CD4-positive, alpha-beta T cell treated with Interleukin-15 for 4 hours (primary cell): ENCODE measurements at places on chromosomes 3 and 15.

DNA sequence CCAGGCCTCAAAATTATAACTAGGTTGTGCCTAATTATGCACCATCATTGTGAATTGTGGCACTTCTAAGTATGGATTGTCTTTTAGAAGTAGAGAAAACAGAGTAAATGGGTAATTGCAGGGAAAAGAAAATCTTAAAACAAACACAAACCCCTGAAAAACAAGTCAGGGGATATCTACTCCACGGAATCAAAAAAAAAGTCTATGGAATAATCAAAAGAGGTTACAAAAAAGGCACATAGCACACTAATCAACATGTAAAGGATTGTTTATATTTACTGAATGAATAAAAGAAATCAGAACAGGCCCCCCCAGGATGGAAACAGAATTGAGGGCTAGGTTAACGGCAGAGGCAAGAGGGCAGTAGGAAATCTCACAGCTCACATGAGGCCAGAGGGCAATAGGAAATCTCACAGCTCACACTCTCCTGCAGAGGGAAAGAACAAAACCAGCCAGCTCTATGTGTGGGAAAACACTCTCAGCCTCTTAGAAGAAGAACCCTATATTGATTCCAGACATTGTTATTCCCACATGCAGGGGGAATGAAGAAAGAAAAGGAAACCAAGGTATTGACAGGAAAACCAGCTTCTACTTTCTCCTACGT, 72.7 kb upstream of the FNDC3B start:
- no peak for DNase-seq

GRCh38 chr3:131221731-131222130, 159.8 kb upstream of the NUDT16 start:
- DNase-seq = no peak

DNA sequence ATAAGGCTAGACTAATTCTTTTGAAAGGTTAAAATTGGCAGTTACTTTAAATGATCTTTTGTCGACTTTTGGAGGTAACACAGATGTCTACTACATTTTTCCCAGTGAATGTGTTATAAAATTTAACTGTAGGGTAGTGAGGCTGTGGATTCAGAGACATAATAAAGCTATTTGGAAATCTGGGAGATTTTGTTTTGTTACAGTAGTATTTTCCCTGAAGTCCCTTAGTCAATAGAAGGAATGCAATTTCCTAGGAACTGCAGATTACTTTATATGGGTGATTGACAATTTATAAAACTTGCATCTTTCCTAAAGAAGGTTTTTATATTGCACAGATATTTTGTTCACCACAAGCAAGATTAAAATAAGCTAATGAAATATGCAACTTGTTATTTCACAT, 96.9 kb downstream of the ALCAM start:
- no peak for DNase-seq

GRCh38 chr3:50297384-50297775, 1.8 kb downstream of the HYAL3 start:
- DNase-seq = no peak

DNA sequence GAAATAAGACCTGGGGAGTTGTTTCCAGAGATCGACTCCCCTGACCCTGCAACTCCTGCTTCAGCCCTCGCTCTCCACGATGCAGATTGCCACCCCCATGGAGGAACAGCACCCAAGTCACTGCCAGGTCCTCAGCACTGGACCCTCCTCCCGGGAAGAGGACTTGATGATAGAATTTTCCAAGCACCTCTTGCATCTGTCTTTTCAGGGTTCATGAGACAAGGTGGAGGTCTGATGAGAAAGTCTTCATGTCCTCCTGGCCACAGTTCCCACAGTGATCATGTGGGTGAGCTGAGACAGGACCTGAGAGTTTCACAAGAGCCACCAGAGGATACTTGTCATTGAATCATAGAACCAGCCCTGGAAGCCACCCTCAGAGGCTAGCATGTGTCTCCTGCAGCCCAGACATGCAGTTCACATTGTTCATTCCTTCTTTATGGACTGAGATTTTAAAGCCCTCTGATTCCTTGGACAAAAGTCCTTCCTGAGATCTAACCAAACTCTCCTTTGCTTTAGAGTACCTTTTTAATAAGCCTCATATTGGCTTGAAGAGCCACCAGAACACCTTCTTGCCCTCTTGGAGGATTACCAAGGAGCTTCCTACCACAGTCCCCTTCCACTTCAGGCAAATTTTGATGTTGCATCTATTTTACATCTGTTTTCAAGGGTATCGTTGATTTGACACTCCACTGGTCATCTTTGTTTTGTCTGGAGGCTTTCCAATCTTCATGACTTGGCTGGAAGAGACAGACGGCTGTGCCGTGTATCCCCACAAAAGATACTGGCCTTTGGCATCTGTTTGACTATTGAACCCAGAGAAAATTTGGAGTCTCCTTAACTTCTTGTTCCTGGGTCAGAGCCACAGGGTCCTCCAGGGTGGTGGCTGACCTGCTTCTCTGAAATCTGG, 224.8 kb upstream of the BHLHE40 start:
- DNase-seq = no peak

DNA sequence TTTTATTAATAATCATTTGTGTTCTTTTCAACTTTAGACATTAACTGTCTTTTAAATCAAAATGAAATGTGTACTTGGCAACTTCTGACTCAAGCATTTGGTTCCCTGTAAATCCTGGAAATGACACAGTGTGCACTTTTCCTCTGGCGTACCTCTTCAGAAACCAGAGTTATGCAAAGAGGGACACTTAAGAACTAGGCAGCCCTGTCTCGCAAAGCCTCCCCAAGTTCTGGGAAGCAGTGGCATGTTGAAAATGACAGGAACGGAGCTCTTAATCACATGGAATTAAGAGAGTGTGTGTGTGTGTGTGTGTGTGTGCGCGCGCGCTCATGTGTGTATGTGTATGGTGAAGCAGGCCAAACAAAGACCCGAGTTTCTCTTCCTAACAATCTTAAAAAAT, 707.4 kb downstream of the MECOM start:
- no peak for DNase-seq

GRCh38 chr3:53844262-53845102, 1.7 kb downstream of the CHDH start:
- DNase-seq = no peak

- no peak for DNase-seq
These were observed at the start of gene THBS1 for GRCh38 chr15:39580485-39581241. TSS of gene THBS1 (plus strand) at chr15:39581079. CDS start at chr15:39581858, 779 bp downstream.

DNA sequence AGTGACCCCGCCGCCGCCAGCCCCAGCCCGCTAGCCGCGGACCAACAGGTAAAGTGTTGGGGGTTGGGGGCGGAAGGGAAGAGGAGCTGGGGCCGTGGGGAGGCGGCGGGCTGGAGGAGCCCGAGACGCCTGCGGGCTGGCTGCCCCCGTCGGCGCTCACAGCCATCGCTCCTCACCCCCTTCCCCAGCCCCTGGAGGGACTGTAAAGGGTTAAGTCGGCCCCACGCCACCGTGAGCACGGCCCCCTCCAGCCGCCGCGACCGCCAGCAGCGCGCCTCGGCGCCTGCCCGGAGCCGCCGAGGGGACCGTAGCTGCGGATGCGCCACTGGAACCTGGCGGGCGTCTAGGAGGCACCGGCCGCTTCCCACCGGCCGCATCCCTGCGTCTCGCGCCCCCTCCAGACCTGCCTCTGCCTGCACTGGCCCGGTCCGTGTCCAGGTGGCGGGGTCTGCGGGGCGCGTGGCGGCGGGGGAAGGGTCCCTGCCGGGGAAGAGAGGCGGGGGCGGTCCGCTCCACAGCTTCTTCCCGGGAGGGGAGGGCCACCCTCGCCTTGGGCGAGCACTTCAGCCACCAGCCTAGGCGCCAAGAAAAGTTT, 522 bp downstream of the MED12L start:
- DNase-seq = no peak

GRCh38 chr3:71018799-71019198, 564.7 kb downstream of the FOXP1 start:
- DNase-seq = no peak

- no peak for DNase-seq
These were observed 13.4 kb downstream of the B4GALT4 start for GRCh38 chr3:119227070-119227850.

DNA sequence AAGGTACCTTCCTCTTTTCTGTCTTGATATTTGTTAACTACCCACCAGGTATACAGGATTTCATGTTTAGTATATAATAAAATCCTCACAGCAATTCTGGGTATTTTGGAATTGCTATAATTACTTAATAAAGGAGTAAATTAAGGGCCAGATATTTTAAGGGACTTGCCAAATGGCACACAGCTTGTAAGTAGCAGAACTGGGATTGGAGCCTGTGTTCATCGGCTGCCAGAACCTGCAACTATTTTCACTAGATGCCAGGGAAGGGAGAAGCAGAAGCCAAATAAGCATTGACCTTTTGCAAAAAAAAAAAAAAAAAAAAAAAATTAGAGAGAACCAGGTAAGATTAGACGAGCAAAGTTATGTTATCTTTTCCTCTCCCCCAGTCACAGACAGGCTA, 683.3 kb upstream of the CADM2 start:
- DNase-seq = no peak

DNA sequence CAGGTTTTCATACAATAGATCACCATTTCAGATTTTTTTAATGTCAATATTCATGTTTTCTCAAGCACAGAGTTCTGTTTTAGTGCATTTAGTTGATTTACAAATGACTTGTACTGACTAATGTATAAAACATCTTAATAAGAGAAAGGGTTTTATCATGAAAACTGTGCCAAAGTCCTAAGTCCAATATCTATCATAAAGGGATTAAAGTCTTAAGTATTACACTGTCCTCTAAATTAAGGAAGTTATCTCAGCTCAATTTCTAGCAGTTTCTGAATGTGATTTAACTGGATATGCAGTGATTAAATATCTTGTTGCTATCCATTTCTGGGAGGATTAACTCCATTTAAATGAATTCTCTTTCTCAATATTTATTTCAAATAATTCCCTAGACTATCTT, 381.1 kb upstream of the CNTN4 start:
- DNase-seq = no peak

- no peak for DNase-seq
These were observed 35.7 kb downstream of the SACM1L start for GRCh38 chr3:45724911-45725310.

DNA sequence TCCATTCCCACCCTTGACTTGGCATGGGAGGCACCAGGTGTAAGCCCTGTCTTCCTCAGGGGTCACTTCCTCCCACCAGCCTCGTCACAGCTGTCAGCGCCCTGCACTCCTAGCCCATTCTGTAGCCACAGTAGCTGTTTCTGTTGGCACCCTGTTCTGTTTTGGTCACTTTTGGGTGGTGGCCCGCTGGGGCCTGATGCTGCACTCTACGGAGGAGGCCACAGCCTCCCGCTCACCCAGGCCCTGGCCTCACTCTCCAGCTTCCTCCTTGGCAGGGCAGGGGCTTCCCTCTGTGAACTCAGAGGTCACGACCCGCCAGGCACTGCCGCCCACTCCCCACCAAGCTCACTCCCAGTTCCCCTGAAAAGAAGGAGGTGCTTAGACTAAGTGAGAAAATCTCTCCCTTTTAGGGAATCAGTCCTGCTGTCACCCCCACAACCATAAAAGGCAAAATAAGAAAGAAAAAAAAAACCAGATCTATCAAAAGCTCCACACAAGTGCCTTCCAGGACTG, 68.4 kb downstream of the MGLL start:
- DNase-seq = no peak

DNA sequence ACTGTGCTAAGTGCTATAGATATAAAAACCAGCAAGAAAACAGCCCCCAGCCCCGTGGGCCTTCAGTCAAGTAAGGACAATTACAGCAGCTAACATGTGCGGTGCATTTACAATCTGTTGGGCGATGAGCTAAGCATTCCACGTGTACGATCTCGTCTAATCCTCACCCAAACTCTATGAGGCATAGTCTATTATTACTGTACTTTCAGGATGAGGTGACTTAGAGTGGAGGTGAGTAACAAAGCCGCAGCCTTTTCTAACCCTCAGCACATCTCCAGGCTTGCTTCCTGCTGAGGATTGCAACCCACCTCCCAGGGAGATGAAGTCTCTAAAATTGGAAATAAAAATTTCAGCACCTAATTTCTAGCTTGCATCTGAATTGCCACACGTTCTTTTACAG, 53.2 kb upstream of the MCF2L2 start:
- DNase-seq = no peak
